Memory B cell (primary cell): ENCODE measurements at places on chromosomes 13 and 19.

DNA sequence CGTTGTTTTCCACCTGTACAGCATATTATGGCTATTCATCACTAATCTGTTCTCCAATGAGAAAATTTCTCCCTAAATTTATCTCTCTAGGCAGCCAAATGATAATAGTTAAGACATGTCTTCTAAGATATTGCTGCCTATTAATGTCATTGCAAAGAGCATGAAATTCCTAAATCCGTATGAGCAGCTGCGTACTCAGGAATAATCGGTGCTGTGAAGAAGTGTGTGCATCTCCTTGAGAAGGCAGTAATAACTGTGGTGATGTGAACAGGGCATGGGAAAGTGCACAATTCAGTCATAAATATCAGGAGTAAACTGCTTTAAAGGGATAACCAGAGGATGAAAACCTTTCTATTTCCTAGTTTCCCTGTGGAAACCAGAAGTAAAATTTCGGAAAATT is 112.2 kb downstream of the SLITRK5 start:
- no peak for DNase-seq

DNA sequence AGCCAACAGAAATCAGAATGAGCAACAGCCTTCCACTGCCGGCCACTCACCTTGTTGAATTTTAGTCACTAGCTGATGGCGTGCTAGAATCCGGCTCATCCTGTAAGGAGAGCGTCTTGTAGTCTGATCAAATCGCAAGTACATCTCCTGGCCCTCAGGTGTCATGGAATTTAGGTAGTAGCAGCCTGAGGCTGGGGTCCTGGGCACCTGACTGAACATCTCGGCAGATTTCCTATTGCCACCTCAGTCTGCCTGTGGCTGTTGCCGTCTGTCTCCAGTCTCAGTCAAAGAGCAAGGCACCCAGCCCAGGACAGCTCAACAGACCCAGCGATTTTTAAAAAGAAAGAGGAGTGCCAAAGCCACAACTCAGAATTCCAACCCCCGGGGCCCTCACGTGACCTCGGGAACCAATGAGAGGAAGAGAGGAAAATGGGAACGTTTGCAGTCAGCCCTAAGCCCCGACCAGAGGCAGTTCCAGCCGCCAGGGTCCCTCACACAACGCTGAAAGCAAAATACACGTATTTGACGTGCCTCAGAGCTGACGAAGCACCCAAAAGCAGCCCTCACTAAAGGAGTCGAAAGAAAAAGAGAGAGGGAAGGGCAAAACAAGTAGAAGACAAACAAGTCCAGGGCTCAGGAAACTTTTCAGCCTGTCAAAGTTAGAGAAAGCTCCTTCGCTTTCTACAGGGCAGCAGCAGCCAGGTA is at the start of gene STARD13:
Gene STARD13 (minus strand): TSS at position 336 of the 705 bp plus-strand sequence. CDS start 117 bp downstream, at position 219.
- no peak for DNase-seq

DNA sequence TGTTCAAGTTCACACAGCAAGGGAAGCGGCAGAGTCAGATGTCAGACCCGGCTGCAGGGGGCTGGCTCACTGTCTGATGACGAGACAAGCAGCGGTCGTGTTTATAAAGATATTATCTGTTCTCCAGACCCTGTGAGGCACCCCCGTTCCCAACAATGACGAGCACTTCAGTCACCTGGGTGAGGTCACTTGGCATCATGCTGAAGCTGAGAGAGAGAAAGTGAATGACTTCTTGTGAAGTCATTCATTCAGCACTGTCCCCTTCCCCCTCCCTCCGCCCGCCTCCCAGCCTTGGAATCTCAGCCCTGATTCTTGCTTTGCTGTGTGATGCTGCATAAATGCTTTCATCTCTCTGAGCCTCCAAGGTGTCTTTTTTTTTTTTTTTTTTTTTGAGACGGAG is 4.9 kb upstream of the LYPD3 start:
- DNase-seq = no peak

DNA sequence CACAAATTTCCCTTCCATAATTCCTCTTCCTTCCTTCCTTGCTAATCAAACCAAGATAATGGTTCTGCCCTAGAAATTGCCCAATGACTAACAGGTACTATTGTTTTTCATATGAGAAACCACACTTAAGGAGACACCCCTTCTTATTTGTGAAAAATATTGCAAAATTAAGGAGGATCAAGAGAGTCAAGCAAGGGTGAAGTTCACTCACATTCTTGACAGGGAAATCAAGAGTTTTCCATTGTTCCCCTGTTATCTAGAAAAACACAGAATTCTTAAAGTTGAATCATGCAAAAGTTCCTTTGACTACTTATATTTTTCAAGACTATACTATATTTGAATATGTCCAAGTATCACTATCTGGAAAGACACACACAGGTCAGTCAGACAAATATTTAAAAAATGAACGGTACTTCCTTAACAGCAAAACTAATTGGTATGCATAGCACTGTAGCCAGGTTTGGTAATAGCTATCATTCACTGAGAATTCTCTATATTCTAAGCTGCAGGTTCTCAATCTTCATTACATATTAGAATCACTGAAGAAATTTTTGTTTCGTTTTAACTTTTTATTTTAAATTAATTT is 897.2 kb downstream of the DIAPH3 start:
- DNase-seq = no peak

DNA sequence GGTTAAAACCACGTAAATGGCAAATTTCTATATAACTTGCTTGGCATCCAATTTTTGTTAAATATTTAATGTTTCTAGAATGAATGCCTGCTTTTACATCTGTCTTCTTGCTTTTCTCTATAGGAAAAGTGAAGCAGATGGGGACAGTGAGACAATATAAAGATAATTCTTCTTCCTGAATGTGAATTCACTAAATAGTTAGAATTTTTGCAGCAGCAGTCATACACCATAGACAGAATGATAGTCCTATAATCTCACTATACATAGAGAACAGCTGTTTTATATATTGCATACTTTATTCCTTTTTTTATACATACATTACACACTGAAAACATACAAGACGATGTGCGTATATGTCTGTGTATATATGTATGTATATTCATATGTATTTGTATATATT is 1127.3 kb downstream of the PCDH9 start:
- DNase-seq = no peak
